ENCODE measurements at places on chromosomes 16 and 17.

- no peak for DNase-seq
These were observed 15.0 kb downstream of the RIPOR1 start for GRCh38 chr16:67543582-67543981.

DNA sequence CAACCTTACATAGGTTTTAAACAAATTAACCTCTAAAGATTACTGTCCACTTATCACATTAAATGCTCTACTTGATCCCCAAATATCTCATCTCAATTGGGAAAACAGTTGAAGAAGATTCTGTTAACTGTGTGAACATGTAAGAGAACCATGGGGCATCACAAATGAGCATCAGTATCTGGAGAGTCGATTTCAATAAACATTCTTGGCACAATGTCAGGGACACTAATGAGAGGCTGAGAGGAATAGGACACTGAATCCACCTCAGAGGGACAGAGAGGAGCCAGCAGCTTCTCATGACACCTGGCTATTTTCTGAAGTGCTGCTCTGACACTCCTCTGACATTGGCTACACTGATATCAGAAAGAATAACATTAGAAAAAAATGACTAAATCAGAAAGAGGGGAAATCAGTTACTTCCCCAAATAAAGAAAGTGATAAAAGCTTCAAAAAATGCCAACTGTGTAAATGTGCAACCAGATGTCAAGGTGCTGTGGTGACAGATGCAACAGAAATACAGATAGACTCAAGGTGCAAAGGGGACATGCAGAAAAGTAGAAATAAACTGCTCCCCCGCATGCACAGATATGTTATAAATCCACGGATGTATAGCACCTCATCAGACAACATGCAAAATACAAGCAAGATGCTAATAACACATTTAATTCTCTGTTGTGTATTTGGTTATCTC, 67.4 kb downstream of the SNX11 start:
- DNase-seq = no peak

DNA sequence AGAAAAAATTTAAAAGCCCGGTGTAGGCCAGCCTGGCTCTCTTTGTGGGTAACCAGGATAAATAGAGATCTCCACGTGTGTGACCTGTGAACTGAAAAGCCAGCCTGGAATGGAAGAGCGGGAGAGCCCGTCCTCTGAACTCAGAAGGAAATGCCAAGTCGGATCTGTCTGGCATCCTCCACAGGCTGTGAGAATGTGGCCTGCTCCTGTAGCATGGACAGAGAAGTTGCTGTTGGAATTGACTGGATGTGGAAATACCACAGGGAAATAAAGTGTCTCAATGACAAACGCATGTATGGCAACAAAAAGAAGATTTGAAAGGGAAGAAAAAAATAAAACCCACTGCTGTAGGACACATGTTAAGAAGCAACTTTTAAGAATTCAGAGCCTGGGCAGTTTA, 6.7 kb downstream of the KLHL36 start:
- DNase-seq = no peak

GRCh38 chr17:76241691-76242255, 1.5 kb upstream of the RNF157 start:
- no peak for DNase-seq

- DNase-seq = no peak
These were observed 3.4 kb upstream of the WIPI1 start for GRCh38 chr17:68460715-68461114.

GRCh38 chr16:66610111-66610820, 5.8 kb downstream of the CMTM3 start:
- DNase-seq = no peak

DNA sequence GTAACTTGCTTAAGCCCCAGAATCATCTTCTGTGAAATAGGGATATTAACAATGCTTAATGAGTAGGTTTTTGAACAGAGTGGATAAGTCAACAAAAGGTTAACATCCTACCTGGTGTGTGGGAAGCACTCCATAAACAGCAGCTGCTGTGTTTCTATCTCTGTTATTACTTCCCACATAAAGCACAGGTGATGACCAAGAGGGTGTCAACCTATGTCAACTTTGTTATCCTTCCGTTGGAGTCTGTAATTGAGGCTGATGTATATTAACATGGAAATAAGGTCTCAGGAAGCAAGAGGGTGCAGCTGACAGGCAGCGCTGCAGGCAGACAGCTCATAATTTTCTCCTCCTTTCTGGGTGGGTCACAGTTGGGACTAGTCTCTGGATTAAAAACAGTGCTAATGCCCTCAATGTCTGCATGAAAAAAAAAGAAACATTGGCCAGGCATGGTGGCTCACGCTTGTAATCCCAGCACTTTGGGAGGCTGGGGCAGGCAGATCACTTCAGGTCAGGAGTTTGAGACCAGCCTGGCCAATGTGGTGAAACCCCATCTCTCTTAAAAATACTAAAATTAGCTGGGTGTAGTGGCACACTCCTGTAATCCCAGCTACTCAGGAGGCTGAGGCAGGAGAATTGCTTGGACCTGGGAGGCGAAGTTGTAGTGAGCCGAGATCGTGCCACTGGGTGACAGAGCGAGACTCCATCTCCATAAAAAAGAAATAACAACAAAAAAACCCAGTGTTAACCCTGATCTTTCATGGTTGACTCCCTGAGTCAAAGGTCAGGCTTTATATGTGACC, 269.6 kb downstream of the SNX29 start:
- no peak for DNase-seq

GRCh38 chr16:67287960-67288359, 8.6 kb downstream of the PLEKHG4 start:
- no peak for DNase-seq

DNA sequence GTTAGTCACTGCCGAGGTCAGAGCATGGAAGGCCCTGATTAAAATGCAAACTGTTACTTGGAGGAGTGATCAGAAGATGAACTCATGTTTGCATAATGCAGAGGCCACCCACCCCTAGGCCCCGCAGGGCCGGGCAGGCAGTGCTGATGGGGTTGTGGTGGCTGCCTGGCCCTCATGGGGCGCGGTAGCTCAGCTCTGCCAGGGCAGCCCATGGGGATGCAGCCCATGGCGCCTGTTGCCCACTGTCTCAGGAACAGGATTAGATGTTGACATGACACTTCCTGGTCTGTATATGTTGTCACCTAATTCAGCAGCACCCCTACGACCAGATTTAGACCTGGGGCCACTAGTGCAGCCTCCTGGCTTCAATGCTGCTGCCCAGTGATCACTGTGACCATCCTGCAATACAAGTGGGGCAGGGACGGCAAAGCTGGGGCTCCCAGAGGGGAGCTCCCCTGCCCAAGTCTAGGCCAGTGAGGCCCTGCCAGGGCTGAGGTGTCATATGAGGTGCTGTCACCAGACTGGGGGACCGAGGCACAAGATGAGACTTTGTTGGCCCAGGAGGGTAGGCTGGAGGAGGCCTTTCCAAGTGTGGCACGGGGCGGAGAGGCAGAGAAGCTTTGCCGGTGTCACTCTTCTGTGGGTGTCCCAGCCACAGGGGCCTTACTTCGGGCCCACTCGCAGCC, 49.1 kb downstream of the RAI1 start:
- DNase-seq = no peak

GRCh38 chr16:88830258-88830657, 18.5 kb upstream of the APRT start:
- DNase-seq = no peak

GRCh38 chr17:40471846-40472732, 28.8 kb downstream of the IGFBP4 start:
- no peak for DNase-seq

- no peak for DNase-seq
These were observed 255.7 kb downstream of the SHISA9 start for GRCh38 chr16:13157082-13157481.

GRCh38 chr16:9176547-9177418, 85.3 kb downstream of the HAPSTR1 start:
- DNase-seq = no peak

- no peak for DNase-seq
These were observed 3.8 kb upstream of the NPB start for GRCh38 chr17:81898029-81898866.

DNA sequence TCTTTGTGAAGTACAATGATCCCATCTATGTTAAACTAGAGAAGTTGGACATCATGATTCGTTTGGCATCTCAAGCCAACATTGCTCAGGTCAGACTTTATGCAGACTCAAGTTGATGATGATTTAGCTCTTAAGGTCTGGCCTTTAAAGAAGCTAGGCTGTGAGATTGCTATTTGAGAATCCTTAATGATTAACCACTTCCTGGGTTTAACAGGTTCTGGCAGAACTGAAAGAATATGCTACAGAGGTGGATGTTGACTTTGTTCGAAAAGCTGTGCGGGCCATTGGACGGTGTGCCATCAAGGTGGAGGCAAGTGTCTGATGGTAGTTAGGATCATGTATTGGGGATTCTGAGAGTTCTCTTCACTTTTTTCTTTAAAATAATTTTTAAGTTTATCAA, 40.3 kb downstream of the AP2B1 start:
- no peak for DNase-seq

GRCh38 chr17:58643147-58643546, 48.7 kb downstream of the TEX14 start:
- no peak for DNase-seq

DNA sequence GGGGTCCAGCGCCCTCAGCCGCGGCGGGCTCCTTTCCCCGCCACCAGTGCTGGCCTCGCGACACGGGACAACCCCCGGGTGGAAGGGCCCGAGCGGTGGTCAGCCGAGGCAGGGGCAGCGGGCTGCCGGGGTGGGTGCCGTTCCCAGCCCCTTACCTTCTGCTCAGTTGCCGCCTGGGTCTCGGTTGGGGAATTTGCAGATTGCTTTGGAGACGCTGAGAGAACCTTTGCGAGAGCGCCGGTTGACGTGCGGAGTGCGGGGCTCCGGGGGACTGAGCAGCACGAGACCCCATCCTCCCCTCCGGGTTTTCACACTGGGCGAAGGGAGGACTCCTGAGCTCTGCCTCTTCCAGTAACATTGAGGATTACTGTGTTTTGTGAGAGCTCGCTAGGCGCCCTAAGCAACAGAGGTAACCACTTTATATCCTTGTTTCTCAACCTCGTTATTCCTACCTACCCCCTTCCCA, 381 bp downstream of the CTNS start:
- DNase-seq = no peak

GRCh38 chr17:64320613-64321553, 57.8 kb upstream of the TEX2 start:
- DNase-seq = peak; percentile 74

- no peak for DNase-seq
These were observed 325.6 kb downstream of the SLC39A11 start for GRCh38 chr17:72766761-72767356.

DNA sequence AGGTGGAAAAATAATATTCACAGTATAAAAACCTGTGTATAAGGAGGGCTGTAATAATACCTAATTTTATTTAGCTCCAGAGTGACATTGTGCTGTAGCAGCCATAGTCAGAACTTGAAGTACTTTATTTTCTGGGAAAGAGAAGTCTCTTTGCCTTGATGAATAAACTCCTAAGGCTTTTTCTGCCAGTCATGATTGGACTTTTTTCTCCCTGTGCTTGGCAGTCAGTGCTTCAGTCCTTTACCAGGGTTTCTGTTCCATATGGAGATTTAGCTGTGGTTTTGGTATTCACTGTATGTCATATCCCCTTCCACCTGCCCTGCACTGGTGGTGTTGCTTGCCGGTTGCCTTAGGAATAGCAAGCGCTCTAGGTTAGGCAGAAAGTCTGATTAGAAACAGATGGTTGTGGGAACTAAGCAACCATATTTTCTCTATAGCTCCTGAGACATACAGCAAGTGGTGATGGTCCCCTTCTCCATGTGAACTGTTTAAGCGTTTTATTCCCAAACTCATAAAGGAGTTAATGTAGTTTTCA, 24.7 kb downstream of the DDX42 start:
- no peak for DNase-seq

GRCh38 chr16:88472637-88473205, 19.6 kb downstream of the ZFPM1 start:
- no peak for DNase-seq

GRCh38 chr16:86314402-86315025, 195.8 kb upstream of the FOXF1 start:
- DNase-seq = no peak

DNA sequence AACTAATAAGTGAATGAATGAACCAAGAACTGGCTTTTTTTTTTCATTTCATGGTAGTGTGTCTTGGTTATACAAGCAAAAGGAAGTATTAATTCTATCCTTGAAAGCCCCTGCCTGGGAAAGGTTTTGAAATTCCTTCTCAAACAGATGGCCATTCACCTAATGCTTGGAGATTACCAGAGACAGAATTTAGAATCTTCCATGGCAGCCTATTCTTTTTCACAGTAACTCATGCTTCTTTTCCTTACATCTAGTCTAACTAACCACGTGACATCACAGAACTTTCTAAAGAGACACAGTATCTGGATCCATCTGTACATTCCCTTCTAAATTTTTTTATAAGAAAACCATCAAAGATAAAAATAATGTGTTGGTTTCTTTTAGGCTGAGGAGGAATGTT, 151.6 kb downstream of the FTO start:
- DNase-seq = no peak

DNA sequence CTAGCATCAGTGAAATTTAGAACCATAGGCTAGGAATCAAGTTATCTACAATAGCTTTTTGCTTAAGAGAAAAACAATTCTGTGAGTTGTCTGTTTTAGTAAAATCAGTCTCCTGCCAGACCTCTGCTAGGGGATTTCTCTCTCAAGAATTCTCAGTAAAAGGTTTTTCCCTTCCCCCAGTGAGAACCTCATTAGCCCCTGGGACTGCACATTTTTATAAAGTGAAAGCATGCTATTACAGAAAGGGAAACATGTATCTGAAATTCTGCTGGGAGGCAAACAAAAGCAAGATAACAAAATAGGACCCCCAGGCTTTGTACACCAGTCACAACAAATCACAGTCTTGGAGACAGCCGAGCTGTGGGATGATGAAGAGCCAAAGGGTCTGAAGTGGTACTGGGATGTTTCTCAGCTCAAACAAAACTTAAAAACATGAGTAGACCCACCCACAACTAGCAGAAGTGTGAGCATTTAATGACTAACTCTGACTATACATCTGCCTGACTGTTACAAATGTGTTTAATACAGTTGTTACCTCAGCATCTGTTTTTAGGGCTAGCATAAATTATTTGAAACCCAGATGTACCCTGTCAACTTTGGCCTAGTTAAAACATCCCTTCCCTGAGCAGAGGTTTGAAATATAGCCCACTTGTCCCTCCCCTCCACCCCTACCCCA, 20.0 kb upstream of the GLG1 start:
- DNase-seq = no peak

GRCh38 chr17:6021011-6021400, 49.2 kb upstream of the WSCD1 start:
- no peak for DNase-seq

DNA sequence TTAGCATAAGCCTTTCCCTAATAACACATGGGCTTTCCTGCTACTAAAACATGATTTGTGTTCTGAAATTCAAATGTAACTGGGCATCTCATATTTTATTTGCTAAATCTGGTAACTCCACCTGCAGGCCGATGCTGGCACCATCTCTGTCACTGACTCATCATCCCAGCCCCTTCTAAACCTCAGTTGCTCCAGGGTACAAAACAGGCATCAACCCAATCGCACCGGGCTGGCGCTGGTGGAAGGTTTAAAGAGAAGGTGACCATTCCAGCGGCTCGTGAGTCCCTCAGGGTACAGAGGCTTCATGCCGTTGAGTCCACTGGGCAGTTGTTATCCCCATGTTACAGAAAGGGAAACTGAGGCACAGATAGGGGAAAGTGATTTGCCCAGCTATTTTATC, 27.1 kb downstream of the PPL start:
- no peak for DNase-seq

GRCh38 chr16:9159839-9160550, 68.6 kb downstream of the HAPSTR1 start:
- DNase-seq = peak; percentile 10

GRCh38 chr17:29032013-29032856, 10.7 kb upstream of the PIPOX start:
- DNase-seq = no peak

GRCh38 chr16:83248735-83249463, 558.9 kb upstream of the HSBP1 start:
- DNase-seq = no peak
